ENCODE measurements at places on chromosomes 7 and 10. TPM values are rescaled to one million over a fixed set of nuclear protein-coding genes. Genes with fewer than 3 reads are reported as not detected.

The SH2D4B gene
- total RNA-seq = 1.4 TPM

- no peaks in the 10 kb centered on the region for H3K36me3 ChIP-seq
- H3K4me3 ChIP-seq = no peak overlapping the region
- no peaks in the 10 kb centered on the region for H3K4me1 ChIP-seq
Observed at GRCh38 chr7:155020996-155021395, 18.1 kb upstream of the PAXIP1 start.

- no peak overlapping the region for H3K27ac ChIP-seq
- peaks cover 6% of the 10 kb centered on the region for H3K27me3 ChIP-seq
- no peak overlapping the region for H3K4me3 ChIP-seq
- no peaks in the 10 kb centered on the region for H3K36me3 ChIP-seq
- DNase-seq = no peak
Observed at GRCh38 chr10:129397198-129397974, 69.7 kb upstream of the MGMT start.

GRCh38 chr10:117996709-117997108 is 50.0 kb downstream of the RAB11FIP2 start:
- no peaks in the 10 kb centered on the region for H3K4me1 ChIP-seq
- H3K27me3 ChIP-seq = no peaks in the 10 kb centered on the region
- DNase-seq = no peak
- H3K4me3 ChIP-seq = no peak overlapping the region
- no peak overlapping the region for H3K27ac ChIP-seq

- peaks cover 13% of the 10 kb centered on the region for H3K27me3 ChIP-seq
- DNase-seq = no peak
- H3K27ac ChIP-seq = no peak overlapping the region
- H3K4me3 ChIP-seq = no peak overlapping the region
- H3K36me3 ChIP-seq = no peaks in the 10 kb centered on the region
- H3K4me1 ChIP-seq = no peaks in the 10 kb centered on the region
Observed at GRCh38 chr7:72447465-72448204, 35.5 kb upstream of the CALN1 start.

- DNase-seq = no peak
- no peaks in the 10 kb centered on the region for H3K4me1 ChIP-seq
- no peaks in the 10 kb centered on the region for H3K27me3 ChIP-seq
- H3K27ac ChIP-seq = no peak overlapping the region
- no peak overlapping the region for H3K4me3 ChIP-seq
Observed at GRCh38 chr10:58014436-58014835, 253.3 kb downstream of the IPMK start.

DNA sequence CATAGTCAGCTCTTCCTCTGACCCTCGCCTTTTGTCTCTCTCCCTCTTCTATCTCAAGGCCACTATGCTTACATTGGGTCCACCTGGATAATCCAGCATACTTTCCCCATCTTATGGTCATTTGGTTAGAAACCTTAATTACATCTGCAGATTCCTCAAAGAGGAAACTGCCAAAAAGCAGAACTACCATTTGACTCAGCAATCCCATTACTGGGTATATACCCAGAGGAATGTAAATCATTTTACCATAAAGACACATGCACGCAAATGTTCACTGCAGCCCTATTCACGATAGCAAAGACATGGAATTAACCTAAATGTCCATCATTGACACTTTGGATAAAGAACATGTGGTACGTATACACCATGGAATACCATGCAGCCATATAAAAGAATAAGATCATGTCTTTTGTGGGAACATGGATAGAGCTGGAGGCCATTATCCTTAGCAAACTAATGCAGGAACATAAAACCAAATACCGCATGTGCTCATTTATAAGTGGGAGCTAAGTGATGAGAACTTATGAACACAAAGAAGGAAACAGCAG is 114.8 kb upstream of the NPY start:
- DNase-seq = no peak
- H3K27me3 ChIP-seq = no peaks in the 10 kb centered on the region
- H3K4me1 ChIP-seq = no peaks in the 10 kb centered on the region
- H3K4me3 ChIP-seq = no peak overlapping the region
- no peaks in the 10 kb centered on the region for H3K36me3 ChIP-seq
- no peak overlapping the region for H3K27ac ChIP-seq

- no peaks in the 10 kb centered on the region for H3K4me1 ChIP-seq
- no peak overlapping the region for H3K27ac ChIP-seq
- no peaks in the 10 kb centered on the region for H3K36me3 ChIP-seq
- no peak for DNase-seq
Observed at GRCh38 chr10:48470893-48471805, 133.7 kb downstream of the ARHGAP22 start.

GRCh38 chr10:117757086-117757720 is 214.7 kb downstream of the EMX2 start:
- H3K4me3 ChIP-seq = no peak overlapping the region
- H3K4me1 ChIP-seq = no peaks in the 10 kb centered on the region
- H3K27ac ChIP-seq = no peak overlapping the region

GRCh38 chr7:29866490-29866930 is 60.2 kb downstream of the WIPF3 start:
- no peaks in the 10 kb centered on the region for H3K27me3 ChIP-seq
- no peaks in the 10 kb centered on the region for H3K36me3 ChIP-seq
- H3K27ac ChIP-seq = no peak overlapping the region

Measured in lower lobe of right lung (tissue), 2 donors.